Large intestine (tissue), 12 donors: ENCODE measurements at places on chromosomes 13 and 19. TPM values are rescaled to one million over a fixed set of nuclear protein-coding genes. Genes with fewer than 3 reads are reported as not detected.
A peak's percentile ranks its signal among the peaks of the same experiment; 100 is the strongest.

DNA sequence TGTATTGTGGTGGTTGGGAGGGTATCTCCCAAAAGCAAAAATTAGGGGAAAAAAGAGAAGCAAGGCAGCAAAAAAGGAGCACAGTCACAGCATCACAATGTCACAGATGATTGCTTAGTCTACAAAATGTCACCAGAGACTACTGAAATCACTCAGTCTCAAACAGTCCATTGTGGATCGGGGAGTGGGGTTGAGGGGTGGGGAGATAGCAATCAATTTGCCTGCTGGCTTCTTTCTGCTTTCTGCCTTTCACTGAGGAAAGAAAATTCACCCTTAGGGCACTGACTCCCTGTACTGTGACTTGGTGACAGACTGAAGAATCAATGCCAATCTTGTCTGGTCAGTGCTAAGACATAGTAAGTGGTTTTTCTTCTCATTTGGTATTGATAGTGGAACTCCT, 2127.1 kb upstream of the PCDH20 start:
- H3K36me3 ChIP-seq, result no peaks in the 10 kb centered on the region
- no peak for DNase-seq
- H3K4me1 ChIP-seq, result no peaks in the 10 kb centered on the region
- H3K27me3 ChIP-seq, result no peaks in the 10 kb centered on the region
- no peak overlapping the region for H3K27ac ChIP-seq

DNA sequence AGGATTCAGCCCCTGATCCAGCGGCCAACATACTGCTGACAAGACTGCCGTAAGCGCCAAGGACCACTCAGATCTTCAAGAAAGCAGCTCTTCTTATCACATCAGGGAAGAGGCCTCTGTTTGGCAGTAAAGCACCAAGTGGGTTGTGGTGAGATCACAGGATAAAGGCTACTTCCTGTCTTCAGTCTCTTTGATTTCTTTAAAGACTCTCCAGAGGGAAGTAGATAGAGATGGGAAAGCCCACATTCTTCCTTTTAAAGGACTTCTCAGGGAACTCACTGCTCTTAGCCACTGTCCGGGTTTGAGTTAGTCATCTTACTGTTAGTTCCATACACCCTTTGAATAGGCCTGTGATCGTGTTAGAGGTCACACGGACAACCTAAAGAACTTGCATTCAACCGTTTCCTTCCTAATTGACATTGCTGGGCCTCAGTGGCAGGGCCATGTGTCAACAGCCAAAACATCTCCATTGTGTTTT, 47.2 kb upstream of the POMP start:
- no peak overlapping the region for H3K4me3 ChIP-seq
- peaks cover 13% of the 10 kb centered on the region for H3K4me1 ChIP-seq
- no peak for DNase-seq
- H3K36me3 ChIP-seq, result no peaks in the 10 kb centered on the region

DNA sequence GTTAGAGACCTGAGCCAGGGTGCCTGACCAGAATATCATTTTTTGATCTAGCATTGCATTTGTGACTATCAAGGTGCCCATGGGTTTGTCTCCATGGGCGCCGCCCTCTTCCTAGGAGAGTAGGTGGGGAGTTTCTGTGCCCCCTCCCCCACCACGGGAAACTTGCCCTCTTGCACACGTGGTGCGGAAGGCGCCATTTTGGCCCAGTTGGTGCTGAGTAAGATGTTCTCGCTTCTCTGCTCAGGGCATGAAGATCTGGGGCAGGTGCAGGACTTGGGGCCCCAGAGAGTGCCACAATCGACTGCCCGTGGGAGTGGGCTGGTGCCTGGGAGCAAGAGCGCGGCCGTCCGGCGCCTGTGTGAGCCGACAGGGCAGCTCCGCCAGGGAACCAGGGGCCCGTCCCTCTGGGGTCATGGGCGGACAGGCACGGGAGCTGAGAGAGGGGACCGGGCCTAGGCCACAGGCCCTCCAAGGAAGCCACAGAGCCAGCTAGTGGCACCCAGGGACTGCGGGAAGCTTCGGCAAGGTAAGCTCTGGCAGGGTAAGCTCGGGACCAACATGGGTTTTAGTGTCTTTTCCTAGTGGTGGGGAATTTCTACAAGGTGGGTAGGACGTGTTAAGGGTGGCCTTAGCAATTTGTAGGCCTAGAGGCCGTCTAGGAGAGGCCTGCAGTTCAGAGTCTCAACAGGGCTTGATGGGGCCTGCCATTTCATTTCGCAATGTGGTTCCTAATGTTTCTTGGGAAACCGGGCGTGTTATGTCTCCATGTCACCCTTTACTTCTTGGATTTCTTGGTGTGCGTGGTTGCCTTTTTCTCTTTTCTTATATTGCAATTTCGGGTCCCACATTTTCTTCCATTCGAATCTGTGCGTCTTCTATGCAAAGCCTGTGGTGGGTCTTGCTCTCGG, 14.5 kb downstream of the SACS start:
- H3K27ac ChIP-seq, result no peak overlapping the region
- H3K36me3 ChIP-seq, result no peaks in the 10 kb centered on the region
- H3K4me1 ChIP-seq, result no peaks in the 10 kb centered on the region
- H3K27me3 ChIP-seq, result no peaks in the 10 kb centered on the region
- no peak overlapping the region for H3K4me3 ChIP-seq

GRCh38 chr19:55068950-55069864, 6.3 kb upstream of the RDH13 start:
- peak; percentile 77 for DNase-seq
- H3K27ac ChIP-seq, result peak overlapping the region; percentile 55
- H3K4me3 ChIP-seq, result peak overlapping the region; percentile 7
- H3K27me3 ChIP-seq, result peaks cover 19% of the 10 kb centered on the region

DNA sequence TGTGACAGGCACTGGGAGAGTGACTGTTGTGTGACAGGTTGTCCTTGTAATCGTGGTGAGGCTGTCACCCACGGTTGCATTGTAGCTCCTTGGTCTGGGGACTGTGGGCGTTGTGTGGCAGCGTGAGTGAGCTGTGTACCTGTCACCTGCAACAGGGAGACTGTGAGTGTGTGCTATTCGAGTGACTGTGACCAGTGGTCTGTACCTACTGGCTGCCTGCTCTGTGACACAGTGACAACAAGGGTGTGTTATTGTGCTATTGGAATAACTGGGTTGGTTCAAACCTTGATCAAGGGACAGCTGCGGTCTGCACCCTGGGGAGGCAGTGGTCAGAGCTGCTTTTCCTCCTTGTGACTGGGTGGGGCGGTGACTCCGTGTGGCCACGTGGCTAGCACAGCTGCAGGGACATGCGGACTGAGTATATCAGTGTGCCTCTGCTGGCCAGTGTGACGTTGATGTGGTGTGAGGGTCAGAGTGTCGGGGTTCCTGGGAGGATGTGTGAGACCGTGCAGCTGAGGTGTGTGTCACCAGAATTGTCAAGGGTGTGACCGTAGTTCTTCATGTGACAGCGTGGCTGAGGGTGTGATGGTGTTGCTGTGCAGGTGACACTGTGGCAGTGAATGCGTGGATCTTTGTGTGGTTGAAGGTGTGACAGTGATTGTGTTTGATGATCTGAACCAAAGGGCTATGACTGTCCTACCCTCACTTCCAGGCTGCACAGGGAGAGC, 10.1 kb upstream of the NFIX start:
- H3K36me3 ChIP-seq, result no peaks in the 10 kb centered on the region
- H3K4me1 ChIP-seq, result peaks cover 15% of the 10 kb centered on the region
- no peak overlapping the region for H3K4me3 ChIP-seq
- no peak overlapping the region for H3K27ac ChIP-seq

GRCh38 chr13:100434010-100434763, 154.4 kb downstream of the GGACT start:
- DNase-seq, result no peak
- H3K27ac ChIP-seq, result no peak overlapping the region
- H3K36me3 ChIP-seq, result peaks cover 7% of the 10 kb centered on the region
- no peak overlapping the region for H3K4me3 ChIP-seq
- H3K4me1 ChIP-seq, result no peaks in the 10 kb centered on the region

DNA sequence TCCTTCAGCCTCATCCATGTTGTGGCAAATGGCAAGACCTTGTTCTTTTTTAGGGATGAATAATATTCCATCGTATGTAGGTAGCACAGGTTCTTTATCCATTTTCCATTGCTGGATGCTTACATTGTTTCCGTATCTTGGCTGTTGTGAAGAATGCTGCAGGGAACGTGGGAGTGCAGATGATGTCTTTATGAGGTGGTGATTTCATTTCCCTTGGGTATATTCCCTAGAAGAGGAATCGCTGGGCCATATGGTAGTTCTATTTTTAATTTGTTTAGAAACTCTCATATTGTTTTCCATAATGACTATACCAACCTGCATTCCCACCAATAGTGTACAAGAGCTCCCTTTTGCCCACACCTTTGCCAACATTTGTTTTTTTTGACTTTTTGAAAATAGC, 186.3 kb upstream of the TMTC4 start:
- H3K27me3 ChIP-seq, result no peaks in the 10 kb centered on the region
- no peak for DNase-seq
- H3K36me3 ChIP-seq, result no peaks in the 10 kb centered on the region
- no peaks in the 10 kb centered on the region for H3K4me1 ChIP-seq
- no peak overlapping the region for H3K27ac ChIP-seq

GRCh38 chr13:76271728-76272232, 614.4 kb downstream of the KCTD12 start:
- no peaks in the 10 kb centered on the region for H3K4me1 ChIP-seq
- H3K4me3 ChIP-seq, result no peak overlapping the region
- no peak overlapping the region for H3K27ac ChIP-seq
- no peak for DNase-seq
- H3K27me3 ChIP-seq, result no peaks in the 10 kb centered on the region
- no peaks in the 10 kb centered on the region for H3K36me3 ChIP-seq

FAM216B gene
- 0.15 TPM for polyA plus RNA-seq

SYNE4 gene
- polyA plus RNA-seq, result 9.8 TPM

GRCh38 chr19:5048727-5049553, 80.0 kb downstream of the KDM4B start:
- DNase-seq, result no peak
- no peaks in the 10 kb centered on the region for H3K27me3 ChIP-seq
- no peak overlapping the region for H3K4me3 ChIP-seq
- H3K27ac ChIP-seq, result no peak overlapping the region
- H3K4me1 ChIP-seq, result peaks cover 4% of the 10 kb centered on the region

ZNF43 gene
- 17.0 TPM for polyA plus RNA-seq

NFILZ gene
- not detected for polyA plus RNA-seq
